Lung (tissue), 17 donors: ENCODE measurements at places on chromosomes 5 and 9. TPM values are rescaled to one million over a fixed set of nuclear protein-coding genes. Genes with fewer than 3 reads are reported as not detected.

DNA sequence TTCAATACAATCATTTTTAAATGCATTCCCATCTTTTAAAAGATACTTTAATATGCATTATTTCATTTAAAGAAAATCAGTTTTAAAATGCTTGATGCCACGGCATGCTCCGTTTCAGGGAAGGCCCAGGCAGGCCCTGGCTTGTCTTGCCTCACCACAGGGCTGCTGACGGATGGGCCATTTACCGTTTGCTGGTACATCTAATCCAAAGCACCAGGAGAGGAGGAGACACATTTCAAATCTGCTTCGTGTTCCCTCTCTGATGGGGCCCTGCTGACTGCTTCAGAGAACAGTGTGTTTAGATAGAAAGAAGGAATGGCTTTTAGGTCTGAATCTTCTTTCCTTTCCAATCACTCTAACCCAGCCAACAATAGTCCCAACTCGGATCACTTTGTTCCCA is 185.2 kb downstream of the DCP2 start:
- DNase-seq, result no peak
- H3K27me3 ChIP-seq, result no peaks in the 10 kb centered on the region
- H3K27ac ChIP-seq, result no peak overlapping the region
- H3K36me3 ChIP-seq, result no peaks in the 10 kb centered on the region
- no peak overlapping the region for H3K4me3 ChIP-seq

Gene ABLIM3
- polyA plus RNA-seq, result 20.5 TPM

DNA sequence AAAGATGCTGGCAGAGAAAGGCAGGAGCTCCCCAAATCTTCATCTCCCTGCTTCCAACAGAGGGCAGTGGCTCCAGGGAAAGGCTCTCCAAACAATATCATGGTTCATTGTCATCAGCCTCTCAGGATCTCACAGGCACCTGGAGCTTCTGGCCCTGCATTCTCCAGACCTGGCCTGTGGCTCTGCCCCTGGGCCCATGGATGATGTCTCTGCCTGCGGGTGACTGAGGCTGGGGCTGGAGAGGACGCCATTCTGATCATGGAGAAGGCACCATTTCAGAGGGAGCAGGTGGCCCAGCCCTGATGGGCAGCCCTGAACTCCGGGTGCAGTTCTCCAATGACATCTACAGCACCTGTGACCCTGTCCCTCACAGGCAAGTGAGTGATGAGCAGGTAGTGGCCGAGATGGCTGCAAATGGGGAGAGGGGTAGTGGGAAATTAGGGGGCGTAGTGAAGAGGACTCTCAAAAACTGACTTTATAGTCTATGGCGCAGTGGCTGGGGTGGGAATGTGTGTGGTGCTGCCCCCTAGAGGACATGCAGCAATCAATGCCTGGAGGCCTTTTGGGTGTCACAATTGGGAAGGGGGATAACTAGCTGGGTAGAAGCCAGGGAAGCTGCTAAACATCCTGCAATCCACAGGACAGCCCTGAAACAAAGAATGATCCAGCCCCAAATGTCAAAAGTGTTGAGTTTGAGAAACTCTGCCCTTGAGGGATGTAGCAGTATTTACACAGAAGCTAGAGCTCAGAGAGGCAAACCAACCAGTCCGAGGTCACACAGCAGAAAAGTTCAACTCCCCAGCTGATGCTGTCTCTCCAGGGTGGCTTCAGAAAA is 3.2 kb downstream of the SH3PXD2B start:
- no peak overlapping the region for H3K4me3 ChIP-seq
- peaks cover 49% of the 10 kb centered on the region for H3K4me1 ChIP-seq
- no peaks in the 10 kb centered on the region for H3K27me3 ChIP-seq
- DNase-seq, result peak; percentile 51
- H3K36me3 ChIP-seq, result no peaks in the 10 kb centered on the region

GRCh38 chr5:56961746-56962145 is 9.8 kb upstream of the MIER3 start:
- no peak overlapping the region for H3K4me3 ChIP-seq
- no peaks in the 10 kb centered on the region for H3K36me3 ChIP-seq
- no peaks in the 10 kb centered on the region for H3K27me3 ChIP-seq
- no peak for DNase-seq

Gene FRRS1L
- not detected for polyA plus RNA-seq

DNA sequence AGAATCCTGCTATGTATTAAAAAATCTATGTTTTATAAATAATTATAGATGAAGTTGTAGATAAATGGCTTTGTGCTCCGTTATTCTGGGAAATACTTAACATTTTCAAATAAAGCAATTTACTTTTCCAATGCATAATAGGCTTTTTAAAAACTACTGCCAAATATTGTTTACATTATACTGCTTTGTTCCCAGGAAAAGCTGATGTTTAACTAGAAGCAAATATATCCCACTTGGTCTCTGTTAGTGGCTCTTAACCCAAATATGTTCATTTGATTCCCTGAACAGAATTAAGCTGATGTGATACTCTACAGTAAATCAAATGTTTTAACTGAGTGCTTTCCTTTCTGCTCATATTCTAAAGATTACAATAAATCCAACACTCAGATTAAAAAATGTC is 326.3 kb downstream of the SLCO4C1 start:
- peak; percentile 61 for DNase-seq
- H3K36me3 ChIP-seq, result no peaks in the 10 kb centered on the region
- no peaks in the 10 kb centered on the region for H3K27me3 ChIP-seq
- no peak overlapping the region for H3K4me3 ChIP-seq
- no peaks in the 10 kb centered on the region for H3K4me1 ChIP-seq
- H3K27ac ChIP-seq, result no peak overlapping the region

GRCh38 chr5:172841-173251 is 18.4 kb upstream of the LRRC14B start:
- H3K36me3 ChIP-seq, result no peaks in the 10 kb centered on the region
- H3K27me3 ChIP-seq, result no peaks in the 10 kb centered on the region
- no peak overlapping the region for H3K4me3 ChIP-seq
- no peak for DNase-seq

Gene CCDC127
- 2.1 TPM for polyA plus RNA-seq

- no peak overlapping the region for H3K4me3 ChIP-seq
- peak overlapping the region; percentile 84 for H3K27ac ChIP-seq
- peak; percentile 59 for DNase-seq
- peaks cover 30% of the 10 kb centered on the region for H3K4me1 ChIP-seq
- H3K36me3 ChIP-seq, result no peaks in the 10 kb centered on the region
Observed at GRCh38 chr9:131657940-131658339, 81.9 kb downstream of the RAPGEF1 start.

Gene FOXD4L3
- polyA plus RNA-seq, result not detected

DNA sequence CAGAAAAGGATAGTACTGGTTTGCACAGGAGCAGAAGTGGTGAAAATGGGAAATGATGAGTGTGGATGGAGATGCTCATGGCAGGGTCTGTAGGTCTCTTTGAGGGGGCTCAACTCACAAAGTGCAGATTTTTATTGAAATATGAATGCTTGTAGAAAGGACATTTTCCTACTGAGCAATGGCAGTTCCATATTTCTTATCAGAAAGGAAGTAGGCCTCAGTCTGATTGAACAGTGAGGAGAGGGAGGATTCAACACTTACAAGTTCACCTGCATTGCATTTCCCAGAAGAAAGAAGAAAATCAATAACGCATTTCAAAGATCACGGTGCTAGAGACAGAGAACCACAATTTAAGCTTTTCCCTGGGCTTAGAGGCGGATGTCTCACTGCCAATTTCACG is 49.2 kb downstream of the ANXA2R start:
- H3K36me3 ChIP-seq, result no peaks in the 10 kb centered on the region
- peaks cover 78% of the 10 kb centered on the region for H3K27me3 ChIP-seq
- H3K27ac ChIP-seq, result peak overlapping the region; percentile 98

- no peak overlapping the region for H3K27ac ChIP-seq
- DNase-seq, result no peak
- peaks cover 5% of the 10 kb centered on the region for H3K4me1 ChIP-seq
- no peaks in the 10 kb centered on the region for H3K36me3 ChIP-seq
- H3K27me3 ChIP-seq, result no peaks in the 10 kb centered on the region
- H3K4me3 ChIP-seq, result no peak overlapping the region
Observed at GRCh38 chr5:74017112-74017511, 391.1 kb downstream of the ARHGEF28 start.

GRCh38 chr5:34684281-34684979 is 28.3 kb downstream of the RAI14 start:
- no peak overlapping the region for H3K27ac ChIP-seq
- H3K4me1 ChIP-seq, result peaks cover 13% of the 10 kb centered on the region
- peak; percentile 71 for DNase-seq
- H3K4me3 ChIP-seq, result no peak overlapping the region
- no peaks in the 10 kb centered on the region for H3K36me3 ChIP-seq
- H3K27me3 ChIP-seq, result no peaks in the 10 kb centered on the region

DNA sequence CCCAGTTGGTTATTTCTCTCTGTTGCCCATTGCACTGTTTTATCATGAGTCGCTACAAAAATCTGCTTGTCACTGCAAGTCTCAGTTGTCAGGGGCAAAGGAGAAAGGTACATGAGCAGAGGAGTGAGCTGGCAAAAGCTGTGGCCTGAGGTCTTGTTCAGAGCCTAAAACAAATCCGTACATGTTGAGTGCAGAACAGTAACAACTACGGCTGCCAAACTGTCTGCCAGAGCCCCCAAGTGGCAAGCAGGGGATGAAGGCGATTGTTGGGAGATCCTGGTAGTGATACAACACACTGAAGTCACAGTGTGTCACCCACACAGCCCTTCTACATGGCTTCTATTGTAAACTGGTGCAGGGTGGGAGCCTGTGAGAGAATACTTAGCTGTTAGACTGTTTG is 50.9 kb downstream of the BRINP1 start:
- DNase-seq, result no peak
- H3K27me3 ChIP-seq, result no peaks in the 10 kb centered on the region
- H3K4me3 ChIP-seq, result no peak overlapping the region
- no peaks in the 10 kb centered on the region for H3K36me3 ChIP-seq
- no peaks in the 10 kb centered on the region for H3K4me1 ChIP-seq

Gene ANKRD20A1
- polyA plus RNA-seq, result 1.1 TPM

Gene BTF3
- polyA plus RNA-seq, result 645 TPM

GRCh38 chr9:93111371-93112115 is 15.5 kb downstream of the CARD19 start:
- no peak for DNase-seq
- no peaks in the 10 kb centered on the region for H3K27me3 ChIP-seq
- H3K4me1 ChIP-seq, result peaks cover 4% of the 10 kb centered on the region
- H3K4me3 ChIP-seq, result no peak overlapping the region

- no peaks in the 10 kb centered on the region for H3K36me3 ChIP-seq
- no peak for DNase-seq
- H3K27me3 ChIP-seq, result no peaks in the 10 kb centered on the region
- H3K4me3 ChIP-seq, result no peak overlapping the region
- H3K27ac ChIP-seq, result no peak overlapping the region
Observed at GRCh38 chr5:127696683-127697082, 6.5 kb upstream of the CCDC192 start.

DNA sequence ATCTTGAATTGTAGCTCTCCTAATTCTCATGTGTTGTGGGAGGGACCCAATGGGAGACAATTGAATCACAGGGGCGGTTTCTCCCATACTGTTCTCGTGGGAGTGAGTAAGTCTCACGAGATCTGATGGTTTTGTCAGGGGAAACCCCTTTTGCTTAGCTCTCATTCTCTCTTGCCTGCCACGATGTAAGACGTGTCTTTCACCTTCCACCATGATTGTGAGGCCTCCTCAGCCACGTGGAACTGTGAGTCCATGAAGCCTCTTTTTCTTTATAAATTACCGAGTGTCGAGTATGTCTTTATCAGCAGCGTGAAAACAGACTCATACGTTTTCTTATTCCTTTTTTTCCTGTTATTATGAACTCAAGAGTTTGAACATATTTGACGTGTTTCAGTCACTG is 39.1 kb downstream of the RETREG1 start:
- no peak overlapping the region for H3K27ac ChIP-seq
- no peak overlapping the region for H3K4me3 ChIP-seq
- H3K36me3 ChIP-seq, result no peaks in the 10 kb centered on the region
- peaks cover 3% of the 10 kb centered on the region for H3K4me1 ChIP-seq

Gene PCDHGA12
- polyA plus RNA-seq, result 1.2 TPM
